ENCODE measurements at places on chromosomes 3 and 15.

GRCh38 chr15:57849317-57849716 is 142.8 kb downstream of the POLR2M start:
- DNase-seq = no peak

- DNase-seq = no peak
Observed at GRCh38 chr15:77002436-77002835, 7.5 kb downstream of the PSTPIP1 start.

GRCh38 chr15:70690491-70691276 is 72.7 kb downstream of the UACA start:
- no peak for DNase-seq

DNA sequence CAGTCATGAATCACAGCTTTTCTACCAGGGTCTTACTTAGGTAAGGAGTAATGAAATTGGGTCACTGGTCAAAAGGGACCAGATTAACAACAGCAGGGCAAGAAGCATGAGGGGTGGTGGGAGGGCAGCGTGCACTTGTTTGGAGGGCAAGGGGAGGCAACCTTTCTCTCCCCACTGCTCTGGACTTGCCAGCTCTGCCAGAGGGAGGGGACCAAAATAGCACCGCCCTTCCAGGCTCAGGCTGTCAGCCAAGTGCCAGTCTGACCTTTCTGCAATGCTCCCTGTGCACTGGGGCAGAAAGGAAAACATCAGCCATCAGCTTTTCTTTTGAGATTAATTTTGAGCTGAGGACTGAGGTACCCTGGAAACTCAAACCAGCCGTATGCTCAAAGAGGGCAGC is 4.5 kb upstream of the ULK3 start:
- no peak for DNase-seq

DNA sequence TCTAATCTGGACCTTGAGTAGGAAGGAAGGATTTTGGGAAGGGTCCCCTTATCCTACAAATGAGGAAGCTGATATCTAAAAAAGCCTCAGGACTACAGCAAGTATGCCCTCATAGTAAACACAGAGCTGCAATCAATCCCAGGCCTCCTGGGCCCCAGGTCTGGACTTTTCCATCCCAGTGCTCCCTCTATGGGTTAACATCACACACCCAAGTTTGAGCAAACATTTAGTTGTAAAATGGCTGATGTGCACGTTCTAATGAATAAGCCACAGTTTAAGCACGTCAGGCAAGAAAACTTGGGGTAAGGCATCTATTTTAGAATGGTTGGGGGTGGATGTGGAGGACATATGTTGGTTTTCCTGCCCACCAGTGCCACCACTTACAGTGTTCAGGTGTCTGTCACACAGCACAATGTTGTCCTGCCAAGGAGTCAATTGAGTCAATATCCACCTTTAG is 44.3 kb upstream of the UBE2E1 start:
- DNase-seq = peak; percentile 31

- DNase-seq = no peak
Observed at GRCh38 chr3:3578718-3579117, 220.5 kb upstream of the LRRN1 start.

GRCh38 chr3:116339441-116340028 is 105.8 kb downstream of the LSAMP start:
- DNase-seq = peak; percentile 41

DNA sequence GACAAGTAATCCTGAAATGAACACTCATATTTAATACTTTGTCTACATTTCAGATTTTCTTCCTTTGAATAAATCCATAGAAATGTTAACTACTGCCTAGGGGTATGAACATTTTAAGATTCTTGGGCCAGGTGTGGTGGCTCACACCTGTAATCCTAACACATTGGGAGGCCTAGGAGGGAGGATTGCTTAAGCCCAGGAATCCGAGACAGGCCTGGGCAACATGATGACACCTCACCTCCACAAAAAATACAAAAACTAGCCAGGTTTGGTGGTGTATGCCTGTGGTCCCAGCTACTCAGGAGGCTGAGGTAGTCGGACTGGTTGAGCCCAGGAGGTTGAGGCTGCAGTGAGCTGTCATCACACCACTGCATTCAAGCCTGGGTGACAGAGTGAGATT is 73.9 kb upstream of the PIAS1 start:
- DNase-seq = no peak

- DNase-seq = peak; percentile 23
Observed at GRCh38 chr15:84762840-84763572, 14.6 kb downstream of the ZNF592 start.

- DNase-seq = peak; percentile 7
Observed at GRCh38 chr15:31758126-31758525, 272.2 kb upstream of the CHRNA7 start.

DNA sequence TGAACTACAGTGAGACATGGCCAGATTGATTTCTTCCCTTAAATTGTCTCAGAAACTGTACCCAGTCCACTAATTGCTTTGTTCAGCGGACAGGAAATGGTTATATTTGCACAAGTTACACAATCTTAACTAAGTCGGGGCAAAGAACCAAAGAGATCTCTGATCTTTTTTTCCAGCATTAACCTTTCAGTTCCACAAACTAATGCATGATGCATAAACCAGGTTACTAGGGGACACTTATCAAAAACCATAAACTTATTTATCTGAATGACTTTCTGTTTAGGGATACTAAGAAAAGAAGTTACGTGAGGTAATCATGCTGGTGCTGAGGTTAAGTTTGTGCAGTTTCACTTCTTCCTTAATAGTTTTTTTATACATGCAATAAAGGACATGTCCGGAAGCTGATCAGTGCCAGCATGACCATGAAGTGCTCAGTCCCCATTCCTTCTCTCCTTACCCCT is 22.4 kb downstream of the FNDC3B start:
- peak; percentile 34 for DNase-seq

DNA sequence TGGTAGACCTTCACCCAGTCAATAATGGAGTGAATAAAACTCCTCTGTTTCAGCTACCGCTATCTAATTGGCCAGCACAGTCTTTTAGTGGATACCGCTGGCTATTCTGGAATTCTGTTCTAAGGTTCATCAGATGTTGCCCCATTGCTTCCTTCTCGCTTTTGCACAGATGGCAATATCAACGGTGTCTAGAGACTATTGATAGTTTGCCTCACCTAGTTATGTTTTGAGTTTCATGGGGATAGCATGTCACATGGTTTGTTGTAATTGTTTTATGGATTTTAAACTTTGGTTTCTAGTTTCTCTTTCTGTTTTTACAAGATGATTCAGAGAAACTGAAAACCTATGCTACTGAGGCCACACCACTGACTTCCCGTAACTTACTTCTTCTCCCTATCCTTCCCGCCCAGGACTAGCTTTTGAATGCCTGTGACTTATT is 2.0 kb downstream of the XRN1 start:
- DNase-seq = peak; percentile 43

- no peak for DNase-seq
Observed at GRCh38 chr15:89809093-89809786, 5.4 kb downstream of the ANPEP start.

DNA sequence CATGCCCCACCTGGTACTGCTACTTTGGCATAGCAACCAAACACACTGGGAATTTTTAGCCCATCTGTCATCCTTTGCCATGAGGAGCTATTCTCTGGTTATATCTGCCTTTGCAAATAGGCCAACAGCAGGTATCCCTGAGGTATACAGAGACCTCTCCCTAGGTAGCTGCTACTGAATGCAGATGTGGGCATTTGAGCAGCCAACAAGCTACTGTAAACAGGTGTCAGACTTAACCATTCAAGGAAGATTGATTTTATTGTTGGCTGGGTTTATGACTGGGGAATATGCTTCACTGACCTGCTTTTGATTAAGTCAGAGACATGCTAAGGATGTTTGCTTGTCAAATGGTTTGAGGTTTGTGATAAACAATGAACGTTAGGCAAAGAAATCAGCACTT is 183.2 kb downstream of the OXSM start:
- no peak for DNase-seq

DNA sequence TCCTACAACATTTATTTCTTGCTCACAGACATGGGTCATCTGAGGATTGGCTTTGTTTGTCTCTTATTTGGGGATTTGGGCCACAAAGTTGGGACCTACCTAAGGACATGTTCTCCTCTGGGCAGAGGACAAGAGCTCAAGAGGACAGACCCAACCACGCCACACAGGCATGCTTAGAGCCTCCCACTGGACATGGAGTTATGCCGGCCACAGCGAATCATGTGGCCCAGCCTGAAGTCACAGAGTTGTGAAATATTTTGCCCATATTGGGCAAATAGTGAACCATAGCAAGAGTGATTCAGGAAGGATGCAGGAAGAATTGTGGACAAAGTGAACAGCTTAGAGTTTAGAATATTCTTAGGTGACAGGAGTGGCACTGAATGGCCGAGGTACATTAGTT is 9.9 kb downstream of the TRAK1 start:
- peak; percentile 70 for DNase-seq

- DNase-seq = no peak
Observed at GRCh38 chr3:146664403-146664802, 59.3 kb upstream of the PLSCR5 start.

GRCh38 chr3:144010371-144010770 is 38.7 kb downstream of the DIPK2A start:
- no peak for DNase-seq

DNA sequence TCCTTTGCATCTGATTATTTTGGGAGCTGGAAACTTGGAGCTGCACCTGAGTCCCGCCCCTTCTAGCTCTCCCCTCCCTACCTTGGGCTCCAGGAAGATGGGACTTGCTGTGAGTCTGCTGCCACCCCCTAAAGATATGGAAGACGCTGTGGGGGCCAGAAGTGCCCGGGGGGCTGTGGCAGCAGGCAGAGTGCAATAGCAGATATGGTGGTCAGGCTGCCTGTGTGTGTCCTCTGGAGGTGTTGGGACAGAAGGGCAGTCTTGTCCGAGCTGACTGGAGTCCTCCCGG is 485 bp downstream of the PAK6 start:
- DNase-seq = no peak

Measured in fibroblast of gingiva (primary cell).